Caco-2 (cell line): ENCODE measurements at places on chromosomes 1 and 21. TPM values are rescaled to one million over a fixed set of nuclear protein-coding genes. Genes with fewer than 3 reads are reported as not detected.

Gene CD34
- total RNA-seq: not detected in 2 replicates

Gene CYP2J2
- 0.29 and 0.77 TPM in 2 replicates for total RNA-seq

Gene RNF223
- total RNA-seq: 0.56 and 0.57 TPM in 2 replicates

Gene AMPD1
- not detected in 2 replicates for total RNA-seq

Gene HJV
- not detected in 2 replicates for total RNA-seq

Gene ERVH48-1
- total RNA-seq: 37.9 and 47.7 TPM in 2 replicates

Gene TLCD4
- total RNA-seq: 14.1 TPM in 2 replicates

GRCh38 chr1:244047621-244048255, 3.3 kb upstream of the ZBTB18 start:
- peak overlapping the region; percentile 57 for H3K27ac ChIP-seq
- H3K4me3 ChIP-seq: peak overlapping the region; percentile 96
- no peak for DNase-seq
- H3K27me3 ChIP-seq: no peaks in the 10 kb centered on the region
- H3K36me3 ChIP-seq: no peaks in the 10 kb centered on the region

DNA sequence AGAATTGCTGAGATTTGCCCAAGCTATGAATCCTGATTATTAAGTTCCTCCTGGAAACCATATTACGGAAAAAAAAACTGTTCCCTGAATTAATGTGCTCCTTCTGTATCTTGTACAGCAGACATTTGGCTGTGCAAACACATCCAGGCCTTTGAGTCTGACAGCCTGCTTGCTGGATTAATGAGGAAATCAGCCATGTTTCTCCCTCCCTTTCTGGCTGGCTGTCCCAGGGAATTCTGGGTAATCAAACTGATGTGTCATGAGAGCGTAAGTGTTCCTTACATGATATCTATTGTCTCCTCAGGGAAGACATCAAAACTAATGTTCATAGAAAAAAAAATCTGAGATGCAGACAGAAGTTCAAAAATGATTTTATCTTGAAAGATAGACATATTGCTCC, 18.8 kb downstream of the PGBD5 start:
- no peaks in the 10 kb centered on the region for H3K36me3 ChIP-seq
- no peaks in the 10 kb centered on the region; the same call in 1 of the 2 replicates for H3K27me3 ChIP-seq
- DNase-seq: no peak
- no peak overlapping the region for H3K27ac ChIP-seq
- H3K4me3 ChIP-seq: no peak overlapping the region

GRCh38 chr1:150464422-150464826, 22.8 kb upstream of the TARS2 start:
- H3K4me3 ChIP-seq: no peak overlapping the region
- H3K27me3 ChIP-seq: no peaks in the 10 kb centered on the region
- no peak overlapping the region for H3K27ac ChIP-seq
- DNase-seq: peak; percentile 67
- peaks cover 3% of the 10 kb centered on the region for H3K36me3 ChIP-seq
- H3K4me1 ChIP-seq: no peaks in the 10 kb centered on the region

DNA sequence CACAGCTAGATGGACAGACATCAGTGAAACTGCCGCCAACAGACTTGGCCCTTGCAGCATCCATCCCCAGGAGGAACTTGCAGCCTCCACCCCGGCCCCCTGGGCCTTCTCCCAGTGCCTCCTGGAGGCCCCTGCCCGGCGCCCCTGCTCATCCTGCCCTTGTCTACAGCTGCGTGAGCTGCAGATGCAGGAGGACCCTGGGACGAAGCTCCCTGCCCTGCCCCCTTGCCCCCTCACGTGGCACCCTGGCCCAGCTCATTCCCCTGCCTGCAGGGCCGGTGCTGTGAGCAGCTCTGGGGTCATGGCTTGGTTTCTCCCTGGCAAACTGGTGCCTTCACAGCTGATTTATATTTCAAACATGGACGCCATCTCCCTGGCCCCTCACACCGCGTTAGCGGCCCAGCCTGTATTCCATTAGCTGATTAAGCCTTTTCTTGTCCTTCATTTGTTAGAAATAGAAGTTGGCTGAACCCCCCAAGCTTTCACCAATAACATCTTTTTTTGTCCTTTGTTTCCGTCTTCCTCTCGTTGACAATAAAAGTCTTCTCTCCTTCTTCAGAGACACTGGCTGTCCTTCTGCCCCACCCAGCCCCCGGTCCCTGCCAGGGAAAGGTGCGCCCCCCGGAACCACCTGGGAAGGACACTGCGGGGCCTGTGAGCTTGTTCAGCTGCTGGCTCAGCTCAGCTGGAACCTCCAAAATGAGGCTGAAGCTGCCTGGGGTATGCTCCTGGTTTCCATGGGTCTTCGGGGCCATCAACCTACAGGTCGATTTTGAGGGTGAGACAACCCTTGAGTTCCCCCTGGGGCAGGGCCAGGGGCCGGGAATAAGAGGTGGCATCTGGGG, 34.0 kb upstream of the SLC19A1 start:
- H3K27me3 ChIP-seq: no peaks in the 10 kb centered on the region
- peak; percentile 23 for DNase-seq
- H3K4me3 ChIP-seq: no peak overlapping the region

GRCh38 chr21:28473530-28474220, 519.0 kb downstream of the LTN1 start:
- no peak overlapping the region for H3K4me3 ChIP-seq
- no peak for DNase-seq
- H3K27ac ChIP-seq: no peak overlapping the region
- no peaks in the 10 kb centered on the region for H3K4me1 ChIP-seq

- no peak overlapping the region for H3K4me3 ChIP-seq
- H3K4me1 ChIP-seq: no peaks in the 10 kb centered on the region
- no peak overlapping the region for H3K27ac ChIP-seq
- DNase-seq: no peak
- no peaks in the 10 kb centered on the region for H3K36me3 ChIP-seq
- no peaks in the 10 kb centered on the region for H3K27me3 ChIP-seq
Measured at GRCh38 chr1:64363111-64363510, 106.8 kb upstream of the CACHD1 start.

DNA sequence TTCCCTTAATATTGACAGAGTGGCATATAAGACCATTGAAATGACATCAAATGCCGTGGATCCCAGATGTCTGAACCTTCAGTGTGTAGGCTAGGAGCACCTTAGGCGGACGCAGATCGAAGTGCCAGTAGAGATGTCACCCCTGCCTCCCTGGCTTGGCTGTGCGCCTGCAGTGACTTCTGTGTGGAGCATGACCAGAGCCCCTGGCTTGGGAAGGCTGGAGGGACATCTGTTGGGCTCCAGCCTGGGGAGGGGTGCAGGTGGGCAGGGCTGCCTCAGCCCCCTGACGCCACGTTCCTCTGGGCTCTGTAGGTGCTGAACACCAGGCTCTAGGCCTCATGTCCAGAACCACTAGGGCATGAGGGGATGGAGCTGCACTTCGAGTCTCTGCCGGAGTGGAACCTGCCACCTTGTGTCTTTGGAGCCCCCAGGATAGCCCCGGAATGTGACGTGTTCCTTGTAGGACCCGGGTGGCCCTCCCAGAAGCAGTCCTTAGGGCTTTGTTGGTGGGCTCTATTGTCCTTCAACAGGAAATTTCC, 103.8 kb downstream of the ADARB1 start:
- no peak for DNase-seq
- H3K4me3 ChIP-seq: no peak overlapping the region
- H3K36me3 ChIP-seq: no peaks in the 10 kb centered on the region
- no peaks in the 10 kb centered on the region for H3K27me3 ChIP-seq
- H3K27ac ChIP-seq: no peak overlapping the region
- H3K4me1 ChIP-seq: no peaks in the 10 kb centered on the region

- 0 out of 2 replicates have a peak, but pooled peaks cover 5% of the 10 kb centered on the region for H3K4me1 ChIP-seq
- H3K4me3 ChIP-seq: peak overlapping the region; percentile 60
- peak; percentile 2 for DNase-seq
- no peaks in the 10 kb centered on the region for H3K36me3 ChIP-seq
Measured at GRCh38 chr1:100036718-100037655, 67.2 kb downstream of the SLC35A3 start.

GRCh38 chr1:226675715-226676357, 63.2 kb downstream of the ITPKB start:
- H3K27me3 ChIP-seq: no peaks in the 10 kb centered on the region
- DNase-seq: no peak
- no peak overlapping the region for H3K4me3 ChIP-seq
- no peak overlapping the region for H3K27ac ChIP-seq
- no peaks in the 10 kb centered on the region for H3K36me3 ChIP-seq

- H3K4me1 ChIP-seq: peaks cover 33% of the 10 kb centered on the region
- H3K36me3 ChIP-seq: no peaks in the 10 kb centered on the region; the same call in 1 of the 2 replicates
- DNase-seq: peak; percentile 78
- peak overlapping the region; percentile 15 for H3K27ac ChIP-seq
Measured at GRCh38 chr21:34522284-34522683, 10.3 kb upstream of the KCNE1 start.

DNA sequence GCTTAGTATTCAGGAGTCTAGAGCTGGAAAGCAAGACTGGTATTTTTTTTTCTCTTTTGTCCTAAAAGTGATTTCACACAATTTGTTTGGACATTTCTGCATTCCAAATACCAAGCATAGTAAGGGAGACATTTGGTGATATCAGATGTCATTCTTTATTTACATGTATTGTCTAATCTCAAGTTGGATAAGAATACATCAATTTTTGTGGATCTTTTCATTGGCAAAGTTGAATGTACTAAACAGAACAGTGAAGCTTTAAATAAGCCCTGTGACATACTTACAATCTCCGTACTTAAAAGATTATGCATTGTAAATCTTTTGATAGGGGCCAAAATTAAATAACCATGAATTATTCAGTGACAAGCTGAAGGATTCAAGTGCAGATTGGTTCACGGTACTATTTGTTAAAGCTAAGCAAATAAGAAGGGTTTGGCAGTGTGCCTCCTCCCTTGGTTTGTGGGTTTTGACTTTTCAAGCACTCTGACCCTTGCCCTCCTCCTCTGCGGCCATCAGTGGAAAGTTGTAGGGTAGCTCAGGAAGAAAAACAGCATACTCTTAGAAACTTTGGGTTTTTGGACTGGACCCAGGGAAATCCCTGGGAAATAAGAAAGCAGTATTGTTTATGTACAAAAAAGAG, 663.7 kb downstream of the ADGRL2 start:
- no peak overlapping the region for H3K27ac ChIP-seq
- H3K4me3 ChIP-seq: no peak overlapping the region
- DNase-seq: no peak
- H3K27me3 ChIP-seq: no peaks in the 10 kb centered on the region

- no peaks in the 10 kb centered on the region for H3K36me3 ChIP-seq
- no peaks in the 10 kb centered on the region; the same call in 1 of the 2 replicates for H3K4me1 ChIP-seq
- H3K27ac ChIP-seq: no peak overlapping the region
- no peak overlapping the region for H3K4me3 ChIP-seq
Measured at GRCh38 chr1:69073176-69073575, 494.5 kb upstream of the LRRC7 start.

GRCh38 chr1:159172614-159173291, 1.3 kb downstream of the CADM3 start:
- H3K4me1 ChIP-seq: no peaks in the 10 kb centered on the region
- H3K36me3 ChIP-seq: no peaks in the 10 kb centered on the region
- no peaks in the 10 kb centered on the region for H3K27me3 ChIP-seq
- H3K4me3 ChIP-seq: no peak overlapping the region
- no peak overlapping the region for H3K27ac ChIP-seq
- DNase-seq: no peak

DNA sequence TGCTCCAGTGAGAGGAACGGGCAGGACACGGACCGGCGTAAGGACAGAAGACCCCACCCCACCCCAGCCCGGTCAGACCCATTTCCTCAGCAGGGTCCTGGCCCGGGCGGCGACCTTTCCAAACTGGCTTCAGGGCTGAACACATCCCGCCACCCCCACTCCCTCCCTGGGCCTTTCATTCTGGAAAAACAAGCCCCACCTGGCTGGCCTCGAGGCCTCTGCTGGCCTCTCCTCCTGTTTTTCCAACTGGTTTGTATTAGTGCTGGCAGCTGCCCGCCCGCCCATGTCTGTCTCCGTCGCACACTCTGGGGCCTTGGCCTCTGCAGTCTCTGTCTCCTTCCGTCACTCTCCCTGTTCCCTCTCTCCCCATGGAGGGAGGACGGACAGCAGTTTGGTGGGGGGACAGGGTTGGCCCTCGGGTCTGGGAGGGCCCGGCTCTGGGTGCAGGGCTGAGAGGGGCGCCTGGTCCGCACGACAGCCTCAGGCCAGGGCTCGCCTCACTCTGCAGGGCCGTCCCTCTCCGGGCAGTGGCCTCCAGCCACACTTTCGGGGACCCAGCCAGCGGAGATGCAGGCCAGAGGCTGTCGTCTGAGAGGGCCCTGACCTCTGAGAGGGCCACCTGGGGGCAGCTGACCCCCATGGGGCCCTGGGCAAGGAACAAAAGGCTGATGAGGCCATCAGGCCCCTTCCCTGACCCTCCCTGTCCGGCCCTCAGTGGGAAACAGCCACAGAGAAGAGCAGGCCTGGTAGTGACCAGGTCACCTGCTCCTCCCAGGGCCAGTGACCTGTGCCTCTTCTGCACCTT, 1.5 kb upstream of the MXRA8 start:
- H3K4me3 ChIP-seq: no peak overlapping the region
- peak overlapping the region; percentile 30 for H3K27ac ChIP-seq
- DNase-seq: no peak
- H3K27me3 ChIP-seq: no peaks in the 10 kb centered on the region

- H3K4me3 ChIP-seq: peak overlapping the region; percentile 75
- H3K36me3 ChIP-seq: peaks cover 5% of the 10 kb centered on the region
- H3K27me3 ChIP-seq: no peaks in the 10 kb centered on the region
- no peak overlapping the region for H3K27ac ChIP-seq
- DNase-seq: peak; percentile 43
Measured at GRCh38 chr1:7785108-7785507, 1.0 kb downstream of the PER3 start.
